Renal cortex interstitium (tissue), 15 donors: ENCODE measurements at places on chromosomes 5 and 9. TPM values are rescaled to one million over a fixed set of nuclear protein-coding genes. Genes with fewer than 3 reads are reported as not detected.

Gene PCDHAC2
- polyA plus RNA-seq = 0.64 TPM

Gene MSX2
- polyA plus RNA-seq = 0.31 TPM

Gene SURF2
- polyA plus RNA-seq = 21.6 TPM

Gene PANK3
- 66.5 TPM for polyA plus RNA-seq

Gene YTHDC2
- 42.3 TPM for polyA plus RNA-seq

Gene FBXW2
- polyA plus RNA-seq = 43.2 TPM

Gene IRX2
- 19.8 TPM for polyA plus RNA-seq

Gene NEUROG1
- not detected for polyA plus RNA-seq

Gene PCDHGB4
- 6.5 TPM for polyA plus RNA-seq

Gene PCDHGA8
- 0.61 TPM for polyA plus RNA-seq

Gene EIF4EBP3
- polyA plus RNA-seq = 6.9 TPM

Gene FST
- polyA plus RNA-seq = 38.1 TPM

Gene GDF9
- 2.1 TPM for polyA plus RNA-seq

- DNase-seq = no peak
Measured at GRCh38 chr9:82036086-82036485, 47.5 kb downstream of the SPATA31D1 start.

DNA sequence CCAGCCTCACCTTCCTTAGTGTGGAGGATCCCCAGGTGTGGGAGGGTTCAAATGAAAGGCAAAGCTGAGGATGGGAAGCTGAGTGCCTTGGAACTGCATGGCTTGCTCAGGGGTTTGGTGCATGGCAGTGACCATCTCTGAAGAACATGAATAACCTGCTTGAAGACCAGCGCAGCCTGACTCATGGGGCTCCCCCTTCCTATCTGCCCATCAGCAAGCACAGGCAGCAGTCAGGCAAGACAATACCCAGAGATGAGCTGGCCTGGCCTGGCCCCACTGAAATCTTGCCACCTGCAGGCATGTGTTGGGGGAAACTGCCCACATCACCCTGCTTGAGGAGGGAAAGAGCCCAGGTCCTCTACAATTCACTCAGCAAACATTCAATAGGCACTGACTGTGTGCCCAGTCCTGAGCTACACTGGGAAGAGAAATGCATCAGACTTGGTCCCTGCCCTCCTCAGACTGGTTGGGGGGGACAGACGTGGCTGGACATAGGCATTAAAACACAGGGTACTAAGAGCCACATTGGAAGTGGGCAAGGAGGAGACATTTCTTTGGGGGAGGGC, 105.0 kb upstream of the ALDH1B1 start:
- no peak for DNase-seq

- no peak for DNase-seq
Measured at GRCh38 chr9:79524266-79524665, 47.5 kb upstream of the TLE4 start.

DNA sequence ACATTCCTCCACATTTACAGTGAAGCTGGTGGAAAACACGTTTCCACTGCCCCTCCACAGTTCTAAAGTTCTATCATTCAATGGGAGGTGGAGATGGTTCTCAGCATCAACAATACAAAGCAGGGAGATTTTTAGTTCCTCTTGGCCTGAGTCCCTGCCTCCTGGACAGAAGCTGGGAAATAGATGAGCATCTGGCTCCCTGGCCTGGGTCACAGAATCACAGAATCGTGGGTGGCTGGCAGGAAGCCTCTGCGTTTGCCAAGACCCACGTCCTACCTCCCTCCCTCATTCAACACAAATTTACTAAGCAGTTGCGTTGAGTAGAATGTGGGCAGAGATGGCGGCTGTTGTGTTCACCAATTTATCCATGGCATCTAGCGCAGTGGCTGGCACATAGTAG, 5.2 kb upstream of the PPARGC1B start:
- DNase-seq = no peak

GRCh38 chr5:72302171-72302570, 17.9 kb downstream of the MRPS27 start:
- DNase-seq = no peak

- DNase-seq = no peak
Measured at GRCh38 chr5:125974679-125975078, 448.5 kb upstream of the GRAMD2B start.

- DNase-seq = no peak
Measured at GRCh38 chr5:71988808-71989207, 118.5 kb upstream of the MAP1B start.

DNA sequence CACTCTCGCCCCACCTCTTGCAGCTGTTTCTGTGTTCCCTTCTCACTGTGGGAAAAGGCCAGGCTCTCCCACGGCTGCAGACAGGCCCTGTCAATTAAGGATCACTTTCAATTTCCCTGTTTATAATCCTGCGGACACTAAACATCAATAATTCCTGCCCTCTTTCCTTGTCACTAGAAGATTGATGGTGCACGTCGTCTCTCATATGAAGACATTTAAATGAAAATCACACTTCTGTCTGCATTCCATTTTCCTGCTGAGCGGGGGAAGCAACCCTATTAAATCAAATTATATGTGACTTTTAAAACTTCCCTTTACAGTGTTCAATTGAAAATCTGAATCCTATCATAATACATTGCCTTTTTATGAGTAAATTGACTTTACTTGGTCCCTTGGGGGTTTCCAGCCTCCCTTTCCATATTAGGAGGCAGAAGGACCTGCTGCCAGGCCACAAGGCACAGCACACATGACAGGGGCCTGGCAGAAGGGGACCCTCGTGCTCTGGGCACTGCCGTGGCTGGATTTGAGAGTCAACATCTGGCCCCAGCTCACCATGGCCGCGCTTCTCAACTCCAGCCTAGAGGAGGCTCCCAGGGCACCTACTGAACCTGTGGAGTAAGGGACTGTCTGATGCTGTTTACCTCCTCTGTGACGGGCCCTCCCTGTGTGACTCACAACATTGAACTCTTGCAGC, 311.0 kb upstream of the IRX4 start:
- DNase-seq = no peak

GRCh38 chr5:141172381-141173204, at the start of gene PCDHB7:
Gene PCDHB7 (plus strand): TSS chr5:141172644. CDS start chr5:141172836, 192 bp downstream.
- DNase-seq = no peak

- peak; percentile 13 for DNase-seq
Measured at GRCh38 chr9:119802621-119803020, 433.4 kb upstream of the BRINP1 start.

- DNase-seq = no peak
Measured at GRCh38 chr5:112320408-112320807, 98.7 kb downstream of the EPB41L4A start.

DNA sequence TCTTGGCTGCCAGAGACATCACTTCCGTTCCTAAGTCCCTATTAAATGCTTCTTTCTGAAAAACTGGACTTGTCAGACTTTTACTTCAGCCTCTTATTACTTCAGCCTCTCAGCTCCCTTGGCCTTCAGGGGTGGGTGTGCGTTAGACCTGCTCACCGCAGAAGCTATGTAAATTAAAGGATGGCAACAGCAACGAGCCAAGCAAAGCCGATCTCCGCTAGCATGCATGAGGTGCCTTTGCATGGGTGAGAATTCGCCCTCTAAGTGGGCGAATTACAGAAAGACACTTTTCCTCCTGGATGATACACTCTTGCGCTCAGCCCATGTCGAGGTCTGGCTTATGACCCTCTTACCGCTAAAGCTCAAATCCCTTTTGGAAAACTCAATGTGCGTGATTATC, 10.9 kb upstream of the IL3 start:
- no peak for DNase-seq

- DNase-seq = no peak
Measured at GRCh38 chr9:86500031-86500430, 145.8 kb upstream of the TUT7 start.

DNA sequence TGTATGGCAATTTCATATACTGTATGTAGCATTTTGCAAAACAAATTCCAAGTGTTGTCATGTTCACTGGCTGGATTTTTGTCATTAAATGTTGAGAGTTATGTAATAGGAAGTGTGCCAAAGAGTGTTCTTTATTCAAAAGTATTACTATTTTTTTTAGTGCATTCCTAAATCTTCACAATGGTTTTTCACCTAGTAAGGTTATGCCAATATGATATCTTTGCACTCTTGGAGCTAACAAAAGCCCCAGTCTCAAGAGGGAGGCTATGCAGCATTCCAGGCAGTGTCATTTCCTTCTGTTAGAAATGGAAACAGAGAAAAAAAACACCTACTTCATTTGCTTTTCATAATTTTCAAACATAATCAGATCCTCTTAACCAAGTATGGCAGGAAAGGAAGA, 5.1 kb upstream of the SSBP2 start:
- no peak for DNase-seq

- peak; percentile 82 for DNase-seq
Measured at GRCh38 chr9:12774861-12775678, at the start of gene LURAP1L. Gene LURAP1L (plus strand): TSS chr9:12775020. CDS start chr9:12775716, 696 bp downstream.

- DNase-seq = no peak
Measured at GRCh38 chr9:470552-471194, 256.0 kb downstream of the DOCK8 start.

DNA sequence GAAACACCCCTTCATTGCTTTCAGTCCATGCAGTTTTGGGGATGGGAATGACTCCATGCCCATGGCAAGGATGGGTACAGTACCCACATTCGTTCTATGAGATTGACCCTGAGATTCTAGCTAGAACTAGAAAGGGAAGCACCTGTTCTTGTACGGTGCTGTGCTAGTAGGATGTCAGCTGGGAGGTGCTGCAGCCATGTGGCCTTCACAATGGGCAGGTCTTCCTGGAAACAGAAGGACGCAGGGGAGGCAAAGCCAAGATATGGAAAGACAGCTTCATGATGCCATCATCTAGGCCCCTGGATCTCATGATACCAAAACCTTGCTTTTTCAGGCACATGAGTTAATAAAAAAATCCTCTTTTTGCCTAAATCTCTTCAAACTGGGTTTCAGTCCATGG, 10.5 kb upstream of the FGF1 start:
- DNase-seq = no peak

DNA sequence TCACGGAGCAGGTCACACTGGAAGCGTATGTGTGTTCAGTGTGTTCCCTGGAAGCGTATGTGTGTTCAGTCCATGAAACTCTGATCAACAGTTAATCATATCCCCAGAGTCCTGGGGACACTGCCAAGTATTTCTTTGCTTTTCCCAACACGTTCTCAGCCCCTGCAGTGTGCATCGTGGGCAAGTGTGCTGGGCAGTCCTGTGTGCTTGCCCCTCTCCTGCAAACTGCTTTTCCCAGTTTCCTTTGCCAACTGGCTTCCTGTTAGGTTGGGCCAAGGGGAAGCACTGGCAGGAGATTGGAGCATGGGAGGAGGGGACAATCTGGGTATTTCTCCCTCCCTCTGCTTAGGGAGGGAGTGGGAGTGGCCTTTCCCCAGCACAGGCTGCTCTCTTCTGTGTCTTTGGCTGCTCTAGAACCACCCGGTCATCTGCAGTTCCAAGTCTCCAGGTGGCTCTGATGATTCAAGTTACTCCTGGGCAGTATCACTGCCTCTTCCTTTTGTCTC, 36.8 kb upstream of the NEK6 start:
- DNase-seq = no peak

DNA sequence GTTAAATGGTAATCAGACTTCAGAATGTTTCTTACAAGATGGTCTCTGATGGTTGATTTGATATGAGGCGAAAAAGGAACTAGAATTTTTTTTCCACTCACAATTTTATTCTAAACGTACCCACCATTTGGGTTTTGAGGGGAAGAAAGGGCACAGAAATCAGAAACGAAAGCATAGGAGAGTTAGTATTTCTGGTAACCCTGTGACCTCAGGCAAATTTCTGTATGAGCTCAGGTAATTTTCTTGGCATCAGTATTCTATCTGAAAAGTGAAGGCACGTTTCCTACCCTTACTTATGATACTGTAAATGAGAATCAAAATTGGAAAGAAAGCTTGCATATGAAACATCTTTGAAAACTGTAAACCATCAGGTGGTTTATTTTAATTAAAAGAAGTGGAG, 26.5 kb downstream of the TMEFF1 start:
- DNase-seq = no peak

DNA sequence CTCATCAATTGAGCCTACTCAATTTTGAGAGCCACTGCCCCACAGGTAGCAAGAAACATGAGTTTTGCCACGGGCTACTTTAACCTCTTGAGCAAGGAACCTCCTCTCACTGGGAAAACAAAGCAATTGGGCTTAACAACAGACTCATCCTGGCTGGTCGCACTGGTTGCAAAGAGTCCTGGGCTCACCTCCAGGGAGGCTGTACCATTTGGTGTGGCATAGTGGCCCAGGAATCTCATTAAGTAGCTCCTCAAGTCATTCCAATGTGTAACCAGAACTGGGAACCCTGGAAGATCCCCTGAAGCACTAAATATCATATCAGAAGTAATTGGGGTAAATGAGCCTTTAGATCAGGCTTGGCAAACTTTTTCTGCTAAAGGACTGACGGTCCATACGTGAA, 78.5 kb downstream of the MYO10 start:
- no peak for DNase-seq

GRCh38 chr5:173108914-173109313, 35.4 kb upstream of the BNIP1 start:
- no peak for DNase-seq

DNA sequence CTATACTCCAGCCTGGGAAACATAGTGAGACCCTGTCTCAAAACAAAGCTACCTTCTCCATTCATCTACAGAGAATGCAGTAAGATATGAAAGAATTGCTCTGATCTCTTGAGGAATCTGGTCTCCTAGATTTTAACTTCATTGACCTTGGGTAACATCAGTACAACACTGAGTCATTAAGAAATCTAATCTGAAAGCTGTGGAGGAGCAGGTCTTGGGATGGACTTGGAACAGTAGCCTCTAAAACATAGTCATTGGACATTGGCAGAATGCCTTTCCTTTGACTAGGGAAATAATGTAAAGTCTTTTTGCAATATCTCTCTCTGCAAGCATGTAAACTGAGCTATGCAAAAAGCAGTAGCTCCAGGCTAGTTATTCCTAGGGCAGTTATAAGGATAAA, 58.1 kb downstream of the KCNN2 start:
- no peak for DNase-seq

GRCh38 chr5:56088431-56088949, 93.7 kb upstream of the IL6ST start:
- DNase-seq = no peak

DNA sequence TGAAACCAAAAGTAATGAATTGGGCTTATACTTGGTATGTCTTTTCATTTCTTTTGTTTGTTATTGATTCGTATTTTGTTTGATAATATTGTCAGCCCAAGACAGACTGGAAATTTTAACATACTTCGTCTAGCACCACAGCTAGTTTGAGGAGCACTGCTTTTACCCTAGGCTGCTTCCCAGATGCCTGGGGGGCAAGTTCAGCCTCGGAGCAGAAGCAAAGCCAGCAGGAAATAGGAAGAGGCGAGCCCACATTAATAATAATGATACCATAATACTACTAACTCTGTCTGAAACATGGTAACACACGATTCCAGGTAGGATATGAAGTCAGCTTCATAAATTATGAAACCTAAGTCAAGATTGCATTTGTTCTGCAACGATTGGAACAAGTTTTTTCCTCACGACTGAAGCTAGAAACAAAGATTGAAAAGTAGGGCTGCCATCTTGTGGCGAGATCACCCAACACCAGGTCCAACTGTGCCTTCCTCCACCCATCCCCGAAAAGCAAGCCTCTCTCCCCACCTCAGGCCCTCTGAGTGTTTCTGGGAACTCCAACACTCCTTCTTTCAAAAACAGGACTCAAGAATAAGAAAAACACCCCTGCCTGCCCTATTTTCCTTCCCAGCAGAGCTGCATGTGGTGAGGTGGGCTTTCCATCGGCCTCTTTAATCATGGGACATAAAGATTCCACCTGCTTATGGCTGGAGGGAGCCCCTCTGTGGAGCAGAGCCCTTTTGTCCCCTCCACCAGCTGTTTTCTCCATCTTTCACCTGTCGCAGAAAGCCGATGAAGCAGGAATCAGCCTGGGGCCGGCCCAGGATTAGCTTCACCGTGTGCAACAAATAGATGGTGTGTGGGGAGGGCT, 236.4 kb downstream of the CAAP1 start:
- no peak for DNase-seq
